ENCODE measurements at places on chromosomes 3 and 15.

DNA sequence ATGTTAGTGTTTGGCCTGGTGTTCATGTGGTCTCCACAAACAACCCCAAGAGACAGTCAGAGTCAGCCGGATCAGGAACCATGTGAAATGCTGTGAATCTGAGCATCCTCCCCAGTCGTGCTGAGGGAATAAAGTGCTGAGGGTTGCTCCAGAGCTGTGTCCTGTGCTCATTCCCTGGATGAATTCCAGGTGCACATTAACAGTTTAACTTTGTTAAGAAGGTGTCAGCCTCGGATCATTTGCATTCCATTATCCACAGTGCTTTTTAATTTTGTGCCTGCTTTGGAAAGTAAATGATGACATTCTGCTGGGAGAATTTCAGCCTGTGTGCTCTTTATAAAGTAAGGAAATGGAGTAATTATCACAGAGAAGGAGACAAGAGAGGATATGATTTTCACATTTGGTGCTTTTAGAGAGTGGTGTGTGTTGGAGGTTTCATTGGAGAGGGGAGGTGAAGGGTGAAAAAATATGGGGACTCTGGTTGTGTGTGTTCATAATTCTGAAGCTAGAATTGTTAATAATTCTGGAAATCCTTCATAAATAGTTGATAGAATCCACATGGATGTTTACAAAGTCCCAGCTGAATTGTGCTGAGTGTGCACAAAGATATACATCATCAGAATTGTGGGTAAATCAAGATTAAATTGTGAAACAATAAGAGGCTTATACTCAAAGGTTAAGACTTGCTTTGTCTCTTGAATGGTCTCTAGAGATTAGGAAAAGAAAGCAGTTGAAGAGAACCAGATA is 621.4 kb downstream of the AGBL1 start:
- DNase-seq = no peak

DNA sequence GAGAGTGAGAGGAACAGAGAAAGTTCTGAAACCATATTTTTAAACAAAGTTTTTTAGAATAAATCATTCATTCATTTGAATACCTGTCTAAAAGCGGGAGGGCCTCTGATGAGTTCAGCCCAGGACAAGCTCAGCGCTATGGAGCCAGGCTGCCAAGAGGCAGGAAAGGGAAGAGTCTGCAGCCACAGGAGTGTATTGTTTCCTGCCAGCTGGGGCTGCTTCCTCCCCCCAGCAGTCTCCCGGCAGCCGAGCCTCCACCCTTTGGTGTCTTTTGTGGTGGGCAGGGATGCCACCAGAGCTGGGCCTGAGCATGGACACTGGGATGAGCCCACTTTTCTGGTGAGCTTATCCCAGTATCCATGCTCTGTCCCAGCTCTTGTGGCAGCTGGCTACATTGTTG is 199.5 kb upstream of the TPRG1 start:
- DNase-seq = no peak

- no peak for DNase-seq
Measured at GRCh38 chr3:140580746-140581145, 97.1 kb upstream of the TRIM42 start.

- DNase-seq = no peak
Measured at GRCh38 chr3:112769286-112769978, 77.2 kb downstream of the CD200R1L start.

DNA sequence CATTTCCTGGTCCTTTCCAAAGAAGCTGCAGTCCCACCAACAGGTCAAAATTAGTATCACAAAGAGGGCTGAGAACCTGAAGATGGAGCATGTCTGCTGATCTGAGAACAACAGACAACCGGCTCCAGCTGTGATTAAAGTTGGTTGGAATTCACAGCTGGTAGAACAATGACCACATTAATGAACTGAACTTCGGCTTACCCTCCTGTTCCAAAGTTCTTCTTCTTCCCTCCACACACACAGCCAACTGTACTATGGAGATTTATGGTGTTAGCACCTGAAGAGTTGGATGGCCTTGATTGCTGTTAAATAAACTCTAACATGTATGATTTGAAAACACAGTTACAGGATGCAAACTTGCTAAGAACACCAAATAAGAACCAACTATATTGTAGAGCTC is 27.4 kb upstream of the ROPN1 start:
- DNase-seq = no peak

GRCh38 chr3:180749796-180750195 is 70.5 kb upstream of the CCDC39 start:
- DNase-seq = no peak

GRCh38 chr3:97821287-97821773 is 481 bp upstream of the CRYBG3 start:
- peak; percentile 61 for DNase-seq

- DNase-seq = no peak
Measured at GRCh38 chr15:25785641-25786025, 77.5 kb downstream of the ATP10A start.

DNA sequence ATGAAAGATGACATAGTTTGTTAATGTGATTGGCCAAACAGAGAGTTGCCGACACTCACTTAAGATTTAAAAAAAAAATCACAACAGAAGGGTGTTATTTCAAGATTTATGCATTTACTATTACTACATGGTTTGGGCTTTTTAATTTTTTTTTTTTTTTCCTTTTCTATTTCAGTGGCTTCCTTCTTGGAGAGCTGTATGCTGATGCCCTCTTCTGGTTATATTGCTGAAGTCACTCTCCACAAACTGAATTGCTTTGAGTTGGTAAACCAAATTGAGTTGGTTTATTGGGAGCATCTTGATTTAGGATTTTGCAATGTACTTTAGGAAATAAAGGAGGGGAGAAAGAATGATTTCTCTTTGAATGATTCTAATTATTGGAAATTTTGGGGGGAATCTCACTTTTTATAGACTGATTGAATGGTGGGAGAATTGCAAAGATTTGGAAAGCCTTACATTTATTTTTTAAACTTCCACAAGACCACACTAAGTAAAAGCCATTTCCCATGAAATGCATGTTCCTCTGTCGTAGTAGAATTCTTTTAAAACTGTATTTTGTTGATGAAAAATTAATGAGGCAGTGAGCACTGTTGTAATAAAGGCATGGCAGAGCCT is 186.6 kb upstream of the FEZF2 start:
- DNase-seq = no peak

DNA sequence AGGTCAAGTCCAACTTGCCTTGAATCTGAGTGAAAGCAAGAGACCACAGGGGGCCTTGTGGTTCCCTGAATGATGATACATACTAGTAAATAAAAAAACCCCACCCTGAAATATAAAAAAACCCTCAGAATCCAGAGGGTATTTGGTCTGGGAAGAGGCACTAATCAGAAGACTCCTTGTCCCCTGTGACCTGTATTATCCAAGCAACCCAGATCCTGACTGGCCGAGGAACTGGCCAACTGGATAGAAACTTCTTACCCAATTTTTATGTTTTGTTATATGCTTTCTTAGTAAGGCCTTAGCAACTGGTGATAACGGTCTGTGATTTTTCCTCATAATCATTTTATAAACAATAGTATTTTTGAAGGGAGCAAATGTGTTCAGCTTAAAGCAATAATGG is 17.5 kb downstream of the ABI3BP start:
- no peak for DNase-seq

- DNase-seq = no peak
Measured at GRCh38 chr3:59517388-59517787, 467.6 kb upstream of the CFAP20DC start.

GRCh38 chr3:184598574-184598927 is 37.0 kb downstream of the EPHB3 start:
- DNase-seq = no peak

- DNase-seq = no peak
Measured at GRCh38 chr3:141431411-141432378, 55.1 kb upstream of the RASA2 start.

- no peak for DNase-seq
Measured at GRCh38 chr3:60557122-60557521, 694.1 kb downstream of the FHIT start.

DNA sequence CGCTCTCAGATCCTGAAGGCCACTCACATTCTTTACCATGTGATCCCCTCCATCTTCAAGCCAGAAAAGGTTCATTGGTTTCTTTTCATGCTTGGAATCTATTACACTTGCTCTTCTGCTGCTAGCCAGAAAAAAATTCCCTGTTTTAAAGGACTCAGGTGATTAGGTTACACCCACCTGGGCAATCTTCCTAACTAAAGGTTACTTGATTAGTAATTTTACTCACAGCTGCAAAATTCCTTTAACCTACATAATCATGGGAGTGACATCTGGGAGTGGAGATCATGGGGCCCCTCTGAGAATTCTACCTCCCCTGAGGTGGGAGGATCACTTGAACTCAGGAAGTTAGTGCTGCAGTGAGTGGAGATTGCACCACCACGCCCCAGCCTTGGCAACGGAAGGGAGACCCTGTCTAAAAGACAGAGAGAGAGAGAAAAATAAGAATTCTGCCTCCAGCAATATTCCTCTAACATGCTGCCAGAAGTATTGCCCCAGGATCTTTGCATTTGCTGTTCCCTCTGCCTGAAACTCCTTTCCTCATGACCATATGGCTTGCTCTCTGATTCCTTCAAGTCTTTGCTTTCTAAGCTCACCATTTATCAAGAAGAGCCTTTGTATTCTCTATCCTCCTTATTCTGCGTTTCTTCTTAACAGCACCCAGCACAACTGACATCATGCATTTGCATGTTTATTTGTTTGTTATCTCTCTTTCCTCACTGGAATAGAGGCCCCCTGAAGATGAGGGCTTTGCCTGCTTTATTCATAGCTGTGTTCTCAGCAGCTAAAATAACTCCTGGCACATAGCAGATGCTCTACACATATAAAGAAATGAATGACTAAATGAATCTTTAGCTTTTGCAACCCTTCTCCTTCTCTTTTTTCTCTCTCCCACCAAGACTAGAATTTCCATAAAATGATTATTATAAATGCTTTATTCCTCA is 68.2 kb downstream of the EDEM1 start:
- DNase-seq = no peak

- no peak for DNase-seq
Measured at GRCh38 chr15:45970542-45970941, 335.7 kb downstream of the SQOR start.

DNA sequence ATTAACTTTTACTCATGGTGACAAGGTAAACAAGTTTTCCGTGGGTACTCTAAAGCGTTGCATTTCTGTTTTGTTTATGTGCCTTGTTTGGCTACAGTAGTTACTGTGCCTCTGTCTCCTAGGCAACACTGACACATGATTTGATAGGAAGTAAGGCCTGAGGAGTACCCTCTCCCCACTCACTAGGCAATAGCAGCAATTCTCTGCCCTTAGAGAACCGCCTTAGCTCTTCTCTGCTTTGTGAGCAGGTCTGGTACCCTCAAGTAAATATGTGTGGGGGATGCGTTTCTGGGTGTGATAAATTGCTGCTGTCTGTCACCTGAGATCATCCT is at the start of gene IL5RA:
Gene IL5RA, minus strand, starts transcription at position 76 of the 332 bp plus-strand sequence. CDS start 5,390 bp downstream, outside the sequence.
- no peak for DNase-seq

GRCh38 chr3:4756855-4757574 is 222.2 kb upstream of the BHLHE40 start:
- no peak for DNase-seq

- DNase-seq = no peak
Measured at GRCh38 chr15:55499151-55499550, 8.9 kb downstream of the DNAAF4 start.

GRCh38 chr15:80580106-80580505 is 115.0 kb upstream of the ABHD17C start:
- no peak for DNase-seq

- peak; percentile 47 for DNase-seq
Measured at GRCh38 chr3:40387001-40387894, at the start of gene ENTPD3. Gene ENTPD3 (plus strand): TSS chr3:40387184. CDS start chr3:40388058, 874 bp downstream.

DNA sequence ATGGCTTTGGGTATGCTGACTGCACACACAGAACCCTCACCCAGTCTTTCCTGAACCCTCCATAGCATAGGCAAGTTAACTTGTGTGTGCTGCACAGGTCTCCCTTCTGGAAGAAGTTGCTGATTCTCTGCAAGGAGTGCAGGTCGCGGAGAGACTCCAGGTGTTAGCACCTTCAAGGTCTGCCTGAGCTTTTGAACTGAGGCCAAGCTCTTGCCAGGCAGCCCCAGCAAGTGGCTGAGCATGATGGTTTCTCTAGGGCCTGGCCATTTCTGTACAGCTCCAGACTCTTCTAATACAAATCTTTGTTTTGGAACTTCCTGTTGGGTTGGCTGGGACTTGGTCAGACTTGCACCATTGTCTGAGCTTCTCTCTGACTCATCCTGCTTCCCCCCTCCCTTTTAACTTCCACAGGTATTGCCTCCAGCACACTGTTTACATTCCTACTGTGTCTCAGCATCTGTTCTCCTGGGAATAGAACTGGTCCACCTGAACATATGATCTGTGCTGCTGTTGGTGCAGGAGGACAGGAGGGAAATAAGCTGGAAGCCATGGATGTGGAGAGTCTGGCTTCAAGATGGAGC is 53.3 kb downstream of the KY start:
- no peak for DNase-seq

DNA sequence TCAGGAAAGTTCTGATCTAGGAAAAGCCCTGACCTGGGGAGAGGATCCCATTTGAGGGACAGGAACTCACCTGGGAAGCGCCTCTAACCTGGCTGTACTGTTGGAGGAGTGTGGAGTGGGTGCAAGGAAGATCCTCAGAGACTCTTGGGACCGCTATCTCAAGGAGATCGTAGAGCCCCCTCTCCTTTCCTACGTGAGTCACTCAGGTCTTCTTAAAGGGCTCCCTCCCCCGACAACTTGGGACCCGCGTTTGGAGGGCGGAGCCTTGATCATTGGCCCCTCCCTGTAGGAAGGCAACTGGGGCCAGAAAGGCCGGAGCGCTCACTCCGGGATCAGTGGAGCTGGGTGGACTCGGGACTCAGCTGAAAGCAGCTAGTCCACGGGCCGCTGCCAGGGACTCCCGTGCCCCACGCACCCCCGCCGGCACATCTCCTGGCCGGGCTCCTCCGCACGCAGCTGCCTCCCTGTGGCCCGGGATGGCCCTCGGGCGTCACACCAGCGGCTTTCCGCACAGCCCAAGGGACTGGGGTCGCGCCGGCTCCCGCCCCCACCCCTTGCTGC is 520 bp downstream of the SLC26A6 start:
- peak; percentile 77 for DNase-seq

DNA sequence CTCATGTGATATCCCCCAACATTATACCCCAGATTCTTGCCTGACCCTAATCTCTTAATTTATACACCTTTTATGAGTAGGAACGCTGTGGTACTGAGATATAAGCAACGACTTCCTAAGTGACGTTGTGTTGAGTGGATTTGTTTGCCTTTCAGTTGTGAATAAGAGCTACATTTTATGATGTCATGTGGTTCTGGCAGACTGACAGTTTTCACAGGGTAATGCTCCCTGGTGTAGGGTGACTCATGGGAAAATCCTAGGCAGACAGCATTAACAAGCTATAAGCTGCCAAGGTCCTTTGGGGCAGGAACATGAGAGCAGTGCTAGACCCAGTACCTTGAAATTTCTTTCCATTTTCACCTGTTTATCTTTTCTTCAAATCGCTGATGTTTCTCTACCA is 11.2 kb downstream of the C3orf52 start:
- no peak for DNase-seq

All from D341Med (cell line).